ENCODE measurements at places on chromosomes 3 and 15. TPM values are rescaled to one million over a fixed set of nuclear protein-coding genes. Genes with fewer than 3 reads are reported as not detected.

Gene ROBO2
- total RNA-seq = under 0.01 TPM

Gene MYRIP
- not detected for total RNA-seq

Gene LSAMP
- total RNA-seq = 9.8 TPM

Gene SNAPC5
- total RNA-seq = 22.8 TPM

Gene TMEM266
- total RNA-seq = 0.25 TPM

Gene SHF
- total RNA-seq = 3.3 TPM

Gene NME9
- not detected for total RNA-seq

Gene PLCB2
- 0.81 TPM for total RNA-seq

Gene TXNRD3
- total RNA-seq = 11.5 TPM

Gene TMCC1
- total RNA-seq = 12.5 TPM

Gene ARGFX
- not detected for total RNA-seq

Gene GP9
- total RNA-seq = not detected

Gene OR5H15
- total RNA-seq = not detected

Gene GOLGA6D
- total RNA-seq = not detected

Gene ARPP21
- total RNA-seq = 0.49 TPM

Gene GABRB3
- 2.4 TPM for total RNA-seq

Gene ATP8B4
- total RNA-seq = not detected

Gene RBP2
- not detected for total RNA-seq

Gene NRG4
- total RNA-seq = not detected

Gene SLC49A4
- total RNA-seq = 19.0 TPM

Gene EPHA3
- 0.81 TPM for total RNA-seq

Gene SECISBP2L
- total RNA-seq = 6.8 TPM

Gene KCNAB1
- not detected for total RNA-seq

Gene SKOR1
- total RNA-seq = 0.25 TPM

Gene CHRM5
- total RNA-seq = not detected

Gene IL5RA
- not detected for total RNA-seq

Gene SEMA3F
- 42.1 TPM for total RNA-seq
